ENCODE measurements at places on chromosomes 2 and 18.

DNA sequence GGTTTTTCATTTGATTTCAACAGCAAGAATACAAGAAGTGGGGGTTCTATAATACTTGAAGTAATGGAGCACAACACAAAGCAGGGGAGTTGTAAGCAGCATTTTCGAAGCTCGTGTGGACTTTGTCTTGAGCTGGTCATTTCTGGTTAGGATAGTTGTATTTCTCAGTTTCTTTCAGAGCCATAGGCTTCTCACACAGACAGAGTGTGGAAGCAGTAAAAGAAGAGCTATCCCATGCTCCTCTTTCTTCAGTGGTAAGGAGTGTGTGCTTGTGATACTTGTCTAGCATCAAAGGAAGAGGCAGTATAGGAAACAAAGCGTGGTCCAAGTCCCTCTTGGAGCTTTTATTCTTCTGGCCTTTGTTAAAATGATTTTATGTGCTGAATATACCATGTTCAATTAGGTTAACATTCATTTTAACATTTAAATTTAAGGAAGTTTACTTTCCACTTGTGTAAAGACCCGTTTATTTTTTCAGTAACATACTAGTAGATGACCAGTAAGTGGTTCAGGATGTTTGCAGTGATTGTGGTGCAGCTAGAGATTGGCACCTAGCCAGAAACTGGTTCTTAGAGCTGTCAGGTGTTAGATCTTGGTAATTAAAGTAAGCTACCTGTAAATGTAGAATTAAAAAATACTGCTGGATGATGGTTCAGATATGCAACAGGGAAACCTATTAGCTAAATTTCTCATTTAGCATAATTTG is 14.6 kb downstream of the CCNYL1 start:
- no peaks in the 10 kb centered on the region for H3K4me1 ChIP-seq
- no peak overlapping the region for H3K27ac ChIP-seq
- H3K36me3 ChIP-seq = peaks cover 15% of the 10 kb centered on the region
- H3K4me3 ChIP-seq = no peak overlapping the region
- H3K27me3 ChIP-seq = no peaks in the 10 kb centered on the region

- H3K4me1 ChIP-seq = no peaks in the 10 kb centered on the region
- DNase-seq = no peak
- H3K27ac ChIP-seq = no peak overlapping the region
- H3K27me3 ChIP-seq = peaks cover 2% of the 10 kb centered on the region
- no peak overlapping the region for H3K4me3 ChIP-seq
These were observed 30.4 kb downstream of the TRABD2A start for GRCh38 chr2:84850471-84850870.

DNA sequence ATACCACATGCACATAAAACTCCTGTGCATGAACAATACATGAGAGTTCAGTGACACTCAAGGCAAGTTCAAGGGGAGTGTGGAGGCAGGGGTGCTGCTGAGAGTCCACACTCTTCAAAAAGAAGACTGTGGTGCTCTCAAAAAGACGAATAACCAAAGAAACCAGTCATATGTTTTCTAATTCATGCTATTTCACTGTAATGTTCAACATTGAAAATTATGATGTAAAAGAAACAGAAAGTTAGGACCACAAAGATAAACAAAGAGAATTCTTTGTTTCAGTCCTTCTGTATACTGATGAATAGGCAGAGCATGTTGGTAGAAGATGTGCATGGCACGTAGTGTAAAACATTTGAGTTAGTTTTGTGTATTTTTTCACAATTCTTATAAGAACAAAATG is 864.2 kb upstream of the LRATD1 start:
- H3K36me3 ChIP-seq = no peaks in the 10 kb centered on the region
- H3K27me3 ChIP-seq = no peaks in the 10 kb centered on the region
- H3K4me1 ChIP-seq = no peaks in the 10 kb centered on the region
- no peak overlapping the region for H3K27ac ChIP-seq
- no peak overlapping the region for H3K4me3 ChIP-seq

GRCh38 chr2:39476524-39476923 is 39.4 kb upstream of the MAP4K3 start:
- H3K27ac ChIP-seq = no peak overlapping the region
- DNase-seq = no peak
- no peaks in the 10 kb centered on the region for H3K27me3 ChIP-seq

GRCh38 chr2:168669151-168669550 is 133.3 kb upstream of the NOSTRIN start:
- H3K36me3 ChIP-seq = no peaks in the 10 kb centered on the region
- no peak overlapping the region for H3K4me3 ChIP-seq
- H3K27me3 ChIP-seq = no peaks in the 10 kb centered on the region
- H3K27ac ChIP-seq = no peak overlapping the region
- no peak for DNase-seq
- H3K4me1 ChIP-seq = no peaks in the 10 kb centered on the region

All from tibial artery (tissue), 4 donors.